ENCODE measurements at places on chromosomes 7 and 10.
A peak's percentile ranks its signal among the peaks of the same experiment; 100 is the strongest.

DNA sequence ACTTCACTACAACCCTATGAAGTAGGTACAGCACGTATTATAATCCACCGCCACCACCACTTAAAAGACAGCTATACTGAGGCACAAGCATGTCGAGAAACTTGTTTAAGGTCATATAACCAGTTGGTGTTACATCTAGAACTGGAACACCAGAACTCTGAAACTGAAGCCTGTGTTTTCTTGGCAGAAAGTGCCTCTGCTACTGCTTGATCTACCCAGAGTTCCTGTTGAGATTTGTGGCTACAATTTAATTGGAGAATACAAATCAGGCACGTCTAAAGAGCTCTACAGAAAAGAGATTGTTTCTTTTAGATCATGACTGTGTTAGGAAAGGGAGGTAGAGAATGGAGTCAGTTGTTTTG is 4.3 kb upstream of the ADD3 start:
- no peak for DNase-seq

DNA sequence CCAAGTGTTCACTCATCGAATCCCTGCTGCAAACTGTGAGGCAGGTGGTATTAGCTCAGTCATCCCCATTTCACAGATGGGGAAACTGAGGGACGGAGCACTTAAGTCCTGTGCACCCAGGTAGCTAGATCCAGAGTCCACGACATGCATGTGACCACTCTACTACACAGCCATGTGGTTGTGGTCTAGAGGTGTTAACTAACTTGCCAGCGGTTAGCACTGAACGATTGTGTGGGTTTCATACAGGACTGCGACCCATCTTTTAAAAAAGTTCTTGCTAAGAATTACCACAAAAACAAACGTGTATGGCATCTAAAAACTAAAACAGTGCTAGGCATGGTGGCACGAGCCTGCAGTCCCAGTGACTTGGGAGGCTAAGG is 16.1 kb upstream of the ABCC2 start:
- no peak for DNase-seq

GRCh38 chr7:30251708-30252329 is 32.6 kb upstream of the ZNRF2 start:
- DNase-seq: no peak

GRCh38 chr7:13144673-13145072 is 457.2 kb downstream of the ARL4A start:
- DNase-seq: no peak

GRCh38 chr7:106190589-106191330 is 78.6 kb upstream of the SYPL1 start:
- DNase-seq: no peak

- DNase-seq: no peak
These were observed 688.1 kb downstream of the LRMDA start for GRCh38 chr10:76119515-76119914.

GRCh38 chr10:75395932-75396630 is 5.5 kb downstream of the ZNF503 start:
- no peak for DNase-seq

GRCh38 chr10:122992031-122992585 is 11.9 kb downstream of the PSTK start:
- no peak for DNase-seq

DNA sequence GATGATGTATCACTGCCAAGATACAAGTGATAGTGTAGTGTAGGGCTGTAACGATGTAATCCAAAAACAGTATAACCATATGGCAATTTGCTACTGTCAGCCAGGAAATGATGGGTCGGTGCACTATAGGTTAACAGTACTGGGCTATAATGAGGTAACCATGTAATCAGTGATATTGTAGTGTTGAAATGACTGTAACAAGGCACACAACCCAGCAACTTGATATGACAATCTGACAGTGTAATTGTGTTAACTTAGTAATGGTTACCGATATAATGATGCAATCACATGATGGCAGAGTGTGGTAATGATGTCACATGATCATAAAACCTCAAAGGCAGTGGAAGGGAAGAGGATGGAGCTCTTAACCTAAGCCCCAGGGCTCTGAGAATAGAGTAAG is 73.8 kb upstream of the SLF2 start:
- no peak for DNase-seq

DNA sequence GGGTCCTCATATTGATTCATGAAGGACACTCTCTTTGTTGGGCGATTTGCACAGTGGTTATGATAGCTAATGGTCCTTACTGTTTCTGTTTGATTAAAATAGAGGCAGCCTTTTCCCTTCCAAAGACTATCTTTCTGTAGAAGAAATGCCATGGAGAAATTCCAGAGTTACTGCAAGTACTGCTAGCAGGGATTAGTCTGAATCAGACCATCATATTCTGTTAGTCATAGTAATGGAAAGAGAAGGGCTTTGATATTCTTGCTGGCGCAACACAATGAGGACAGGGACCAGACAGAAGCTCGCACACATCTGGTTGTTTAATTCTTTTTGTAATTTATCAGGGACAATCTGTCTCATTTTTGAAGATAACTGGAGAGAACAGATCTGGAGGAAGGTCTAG is 304.5 kb upstream of the FZD8 start:
- DNase-seq: no peak

GRCh38 chr10:95133016-95133752 is 60.9 kb upstream of the ACSM6 start:
- peak; percentile 48 for DNase-seq

GRCh38 chr7:94556028-94556427 is 46.4 kb downstream of the CASD1 start:
- DNase-seq: no peak

DNA sequence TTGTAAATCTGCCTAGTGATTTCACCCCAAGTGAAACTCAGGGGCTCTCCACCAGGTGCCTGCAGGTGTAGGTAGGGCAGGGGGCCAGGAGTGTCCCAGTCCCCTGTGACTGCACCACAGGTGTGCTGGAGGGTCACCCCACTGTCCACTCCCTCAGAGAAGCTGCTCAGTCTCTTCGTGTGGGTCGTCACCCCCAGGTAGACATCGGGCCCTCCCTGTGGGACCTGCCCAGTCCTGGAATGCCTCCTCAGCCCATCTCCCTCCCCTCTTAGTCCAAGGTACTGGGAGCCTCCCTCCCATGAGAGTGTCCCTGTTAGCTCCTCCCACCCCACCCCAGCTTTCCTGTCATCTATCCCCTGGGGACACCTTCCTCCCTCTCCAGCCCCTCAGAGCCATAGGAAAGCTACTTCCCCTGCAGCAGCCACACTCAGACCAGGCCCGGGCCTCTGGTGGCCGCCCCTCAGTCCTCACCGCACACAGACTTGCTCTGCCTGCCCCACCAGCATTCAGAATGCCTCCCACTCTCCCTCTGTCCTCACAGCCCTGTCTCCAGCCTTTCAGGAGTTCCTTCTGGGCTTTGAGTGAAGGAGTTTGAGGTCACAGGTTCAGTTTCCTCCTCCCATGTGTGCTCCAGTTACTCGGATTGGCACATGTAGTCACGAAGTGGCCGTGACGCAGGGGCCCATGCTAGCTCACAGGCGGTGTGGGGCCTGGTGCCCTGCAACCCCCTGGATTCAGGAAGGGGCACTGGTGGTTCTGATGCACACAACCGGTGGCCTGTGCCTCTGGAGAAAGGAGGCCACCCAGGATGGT is 5.1 kb downstream of the ALOX5 start:
- DNase-seq: no peak

GRCh38 chr7:25967278-25968204 is 184.5 kb upstream of the NFE2L3 start:
- no peak for DNase-seq

- DNase-seq: no peak
These were observed 66.4 kb upstream of the SORCS1 start for GRCh38 chr10:107230887-107231286.

- DNase-seq: peak; percentile 3
These were observed 38.1 kb downstream of the CFAP46 start for GRCh38 chr10:132904181-132904813.

DNA sequence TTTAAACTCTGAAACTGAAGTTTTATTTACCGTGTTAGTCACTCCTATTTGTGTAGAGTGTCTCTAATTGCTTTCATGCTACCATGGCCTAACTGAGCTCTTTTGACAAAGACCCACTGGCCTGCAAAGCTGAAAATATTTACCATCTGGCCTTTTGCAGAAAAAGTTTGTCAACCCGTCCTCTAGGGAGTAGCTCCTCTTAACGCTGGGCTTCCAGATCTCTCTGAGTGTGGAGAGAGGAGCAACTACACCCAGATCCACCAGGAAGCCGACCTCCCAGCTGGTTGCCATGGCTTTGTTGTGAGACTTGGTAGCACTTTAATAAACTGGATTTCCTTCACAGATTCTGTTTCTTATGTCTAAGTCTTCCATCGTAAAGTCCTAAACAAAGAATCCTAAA is 4.2 kb upstream of the C10orf71 start:
- no peak for DNase-seq

GRCh38 chr7:94962661-94963060 is 55.3 kb downstream of the PPP1R9A start:
- no peak for DNase-seq

GRCh38 chr10:28327491-28327880 is 24.6 kb upstream of the MPP7 start:
- no peak for DNase-seq

GRCh38 chr7:92423710-92424131 is 23.6 kb upstream of the GATAD1 start:
- no peak for DNase-seq

DNA sequence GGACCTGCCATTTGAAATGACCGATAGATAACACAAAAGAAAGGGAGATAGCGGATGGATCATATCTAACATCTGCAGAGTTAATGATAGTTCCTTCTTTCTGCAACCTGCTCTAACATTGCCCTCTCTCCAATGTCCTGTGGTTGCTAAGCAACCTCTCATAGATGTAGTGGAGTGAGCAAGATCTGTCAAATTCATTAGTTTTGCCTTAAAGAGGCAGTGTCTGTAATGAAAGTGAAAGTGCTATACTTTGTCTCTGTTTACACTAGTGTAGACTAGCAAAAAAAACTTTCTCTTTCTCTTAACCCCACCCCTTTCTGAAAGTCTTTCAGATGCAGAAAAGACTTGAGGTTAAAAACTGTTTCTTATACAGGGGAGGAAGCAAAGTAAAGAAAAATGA is 1196.9 kb downstream of the SORCS3 start:
- no peak for DNase-seq

DNA sequence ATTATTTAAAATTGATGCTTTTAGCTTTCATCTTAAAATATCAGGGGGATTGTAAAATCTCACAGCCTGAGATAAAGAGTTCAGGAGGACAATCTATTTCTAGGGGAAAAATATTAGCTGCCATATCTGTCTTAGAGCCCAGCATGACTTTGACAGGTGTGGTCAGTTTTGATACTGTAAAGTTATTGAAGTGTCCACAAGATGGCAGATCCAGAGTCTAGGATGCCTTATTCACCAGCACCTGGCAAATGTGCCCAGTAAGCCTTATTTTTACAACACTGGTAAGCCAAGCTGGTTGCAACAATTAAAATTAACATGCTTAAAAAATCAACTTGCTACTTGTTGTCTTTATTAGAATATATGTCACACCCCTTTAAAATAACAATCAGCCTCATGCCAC is 579.3 kb downstream of the SH2D4B start:
- DNase-seq: no peak

- no peak for DNase-seq
These were observed 4.1 kb upstream of the CTBP2 start for GRCh38 chr10:125164421-125164820.

GRCh38 chr10:61760943-61761824 is 98.5 kb downstream of the CABCOCO1 start:
- DNase-seq: no peak

DNA sequence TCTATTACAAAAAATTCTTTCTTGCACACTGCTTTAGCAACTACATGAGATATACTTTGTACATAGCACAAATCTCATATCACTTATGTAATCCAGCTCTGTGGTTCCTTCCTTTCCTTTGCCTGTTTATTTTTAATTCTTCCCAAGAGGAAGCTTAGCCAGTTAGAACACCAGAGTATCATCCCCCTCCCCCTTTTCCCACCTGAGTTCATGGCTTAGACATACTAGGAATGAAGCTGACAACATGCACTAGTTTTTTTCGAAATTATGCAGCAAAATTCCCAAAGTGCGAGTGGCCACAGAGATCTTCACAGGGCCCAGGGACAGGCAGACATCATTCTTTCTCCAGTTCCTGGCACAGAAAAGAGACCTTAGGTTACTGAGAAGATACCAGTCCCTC is 17.8 kb downstream of the CAV1 start:
- DNase-seq: no peak

GRCh38 chr10:102814873-102815661 is 22.1 kb downstream of the CYP17A1 start:
- DNase-seq: no peak

- no peak for DNase-seq
These were observed 184.9 kb downstream of the PTEN start for GRCh38 chr10:88048312-88048711.

- DNase-seq: peak; percentile 69
These were observed 65.7 kb downstream of the TSPAN12 start for GRCh38 chr7:120792091-120792860.

DNA sequence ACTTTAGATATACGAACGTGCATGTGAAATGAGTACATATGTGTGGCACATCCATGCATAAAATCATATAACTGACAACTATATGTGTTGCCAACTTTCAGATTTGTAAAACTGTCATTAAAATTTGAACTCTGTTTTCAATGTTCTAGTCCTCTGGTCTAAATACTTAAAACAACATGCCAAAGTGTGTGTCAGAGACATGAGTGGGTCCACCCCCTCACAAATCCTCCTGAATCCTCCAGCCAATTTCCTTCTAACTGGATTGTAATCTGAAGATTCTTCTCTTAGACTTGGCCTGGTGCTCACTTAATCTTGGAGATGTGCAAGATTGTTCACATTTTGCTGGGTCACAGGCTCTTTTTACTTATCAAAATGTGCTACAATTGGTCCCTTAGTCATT is 184.1 kb downstream of the RELN start:
- no peak for DNase-seq

DNA sequence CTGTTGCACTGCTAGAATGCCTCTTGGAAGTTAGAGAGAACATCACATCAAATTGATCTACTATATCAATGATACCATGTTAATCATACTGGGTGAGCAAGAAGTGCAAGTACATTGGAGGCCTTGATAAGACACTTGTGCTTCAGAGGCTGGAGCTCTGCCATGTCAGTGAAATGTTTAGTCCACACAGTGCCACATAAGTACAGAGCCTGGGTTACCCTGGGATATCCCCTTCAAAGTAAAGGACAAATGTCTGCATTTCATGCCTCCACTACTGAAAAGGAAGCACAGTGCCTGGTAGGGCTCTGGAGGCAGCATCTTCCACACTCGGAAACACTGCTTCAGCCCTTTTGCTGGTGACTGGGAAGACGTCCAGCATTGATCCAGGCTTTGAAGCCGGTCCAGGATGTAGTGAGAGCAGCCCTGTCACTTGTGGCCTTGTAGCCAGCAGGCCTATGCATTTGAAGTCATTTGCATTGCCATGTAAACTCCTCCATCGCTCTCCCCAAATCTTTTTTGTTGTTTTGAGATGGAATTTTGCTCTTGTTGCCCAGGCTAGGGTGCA is 15.7 kb upstream of the STN1 start:
- DNase-seq: no peak

DNA sequence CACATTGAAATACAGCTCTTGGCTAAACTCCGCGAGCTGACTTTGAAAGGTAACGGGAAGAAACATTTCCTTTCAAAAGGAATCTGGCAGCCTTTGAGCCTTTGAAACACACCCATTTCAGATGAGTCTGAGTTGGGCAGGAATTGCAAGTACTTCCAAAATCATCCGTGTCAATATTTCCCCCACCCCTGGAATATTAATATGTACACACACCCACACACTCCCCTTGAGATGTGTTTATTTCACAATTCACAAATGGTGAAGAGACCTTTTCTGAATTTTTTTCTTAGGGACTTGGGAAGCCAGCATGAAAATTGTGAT is 438.7 kb upstream of the NRP1 start:
- no peak for DNase-seq

GRCh38 chr7:151904270-151904669 is 27.4 kb upstream of the PRKAG2 start:
- DNase-seq: no peak
